ENCODE measurements at places on chromosomes 2 and 18.

- DNase-seq, result no peak
Measured at GRCh38 chr2:128686497-128686859, 367.8 kb upstream of the HS6ST1 start.

DNA sequence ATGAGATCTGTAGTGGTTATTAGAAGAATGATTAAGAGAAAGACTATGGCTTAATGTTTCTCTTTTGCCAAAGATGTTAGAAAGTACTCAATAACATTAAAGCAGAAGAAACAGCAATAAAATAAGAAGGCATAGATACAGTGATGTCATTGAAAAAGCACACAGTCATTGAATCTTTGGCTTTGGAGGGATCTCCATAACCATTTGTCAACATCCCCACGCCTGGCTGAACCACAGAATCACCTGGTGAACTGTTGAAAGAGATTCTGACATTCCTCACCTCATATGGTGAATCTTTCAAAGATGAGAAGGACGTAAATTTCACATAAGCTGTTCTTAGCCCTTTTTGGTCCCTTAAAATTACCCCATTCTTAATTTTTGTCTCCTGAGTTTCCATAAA lies 324.6 kb upstream of the NRP2 start:
- no peak for DNase-seq

DNA sequence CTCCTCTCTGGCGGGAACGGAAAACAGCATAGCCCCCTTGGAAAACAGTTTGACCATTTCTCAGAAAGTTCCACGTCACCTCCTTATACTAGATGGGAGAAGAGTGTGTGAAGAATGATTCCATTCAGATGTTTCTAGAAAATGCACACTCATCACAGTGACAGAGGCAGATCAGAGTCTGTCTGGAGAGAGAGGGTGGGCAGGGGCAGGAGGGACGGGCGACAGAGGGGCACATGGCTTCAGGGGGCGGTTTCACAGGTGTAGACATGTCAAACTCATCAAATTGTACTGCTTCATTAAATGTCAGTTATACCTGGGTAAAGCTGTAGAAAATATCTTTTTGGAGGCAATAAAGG lies 88.8 kb upstream of the TAF1B start:
- no peak for DNase-seq

- DNase-seq, result no peak
Measured at GRCh38 chr18:26863122-26863879, 2.2 kb downstream of the AQP4 start.

DNA sequence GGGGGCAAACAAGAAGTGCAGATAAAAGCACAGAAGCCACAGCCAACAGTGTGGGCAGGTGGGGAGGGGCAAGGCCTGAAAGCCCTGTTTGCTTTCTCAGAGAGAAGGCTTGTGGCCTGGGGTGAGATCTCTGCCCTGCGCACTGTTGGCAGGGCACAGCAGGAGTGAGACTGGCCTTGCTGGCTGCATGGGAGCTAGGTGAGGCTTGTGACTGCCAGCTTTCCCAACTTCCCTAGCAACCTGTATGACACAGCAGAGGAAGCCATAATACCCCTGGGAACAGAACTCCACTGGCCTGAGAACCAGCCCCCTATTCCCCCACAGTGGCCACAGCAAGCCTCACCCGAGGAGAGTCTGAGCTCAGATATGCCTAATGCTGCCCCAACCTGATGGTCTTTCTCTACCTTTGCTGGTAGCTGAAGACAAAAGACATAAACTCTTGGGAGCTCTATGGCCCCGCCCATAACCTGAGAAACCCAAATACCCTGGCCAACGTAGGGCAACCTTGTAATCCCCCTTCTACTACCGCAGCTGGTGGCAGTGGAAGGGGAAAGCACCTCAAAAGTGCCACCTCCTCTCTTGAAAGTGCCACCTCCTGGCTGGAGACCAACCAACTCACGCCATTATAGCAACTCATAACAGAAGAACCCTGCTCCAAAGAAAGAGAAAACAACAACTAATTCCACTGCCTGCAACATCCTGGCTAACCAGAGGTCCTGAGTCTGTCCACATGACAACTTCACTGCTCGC lies 44.4 kb downstream of the LCT start:
- no peak for DNase-seq

- no peak for DNase-seq
Measured at GRCh38 chr2:28286678-28287077, 106.0 kb upstream of the FOSL2 start.

GRCh38 chr2:10272464-10272863 lies 30.2 kb upstream of the HPCAL1 start:
- no peak for DNase-seq

- no peak for DNase-seq
Measured at GRCh38 chr2:187034434-187034833, 185.5 kb upstream of the ZSWIM2 start.

DNA sequence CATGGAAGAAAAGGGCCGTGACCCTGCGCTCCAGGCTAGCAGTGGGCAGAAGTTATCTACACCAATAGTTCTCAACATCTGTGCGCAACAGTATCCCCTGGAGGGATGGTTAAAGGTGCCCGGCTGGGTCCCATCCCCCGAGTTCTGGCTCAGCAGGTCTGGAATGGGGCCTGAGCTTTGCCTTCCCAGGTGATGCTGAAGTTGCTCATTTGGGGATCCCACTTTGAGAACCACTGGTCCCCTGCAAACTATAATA lies 31.1 kb downstream of the DNMT3A start:
- no peak for DNase-seq

GRCh38 chr2:85758361-85759256 lies 4.8 kb downstream of the ATOH8 start:
- no peak for DNase-seq

- DNase-seq, result peak; percentile 20
Measured at GRCh38 chr2:159615367-159616285, 722 bp downstream of the BAZ2B start.
